ENCODE measurements at places on chromosomes 4 and X.

- no peak for DNase-seq
Observed at GRCh38 chr4:159434114-159434870, 331.4 kb downstream of the RAPGEF2 start.

- DNase-seq: no peak
Observed at GRCh38 chrX:110248578-110248977, 69.3 kb downstream of the AMMECR1 start.

- no peak for DNase-seq
Observed at GRCh38 chr4:186304866-186305505, 39.0 kb downstream of the F11 start.

GRCh38 chr4:158671665-158671914 lies at the start of gene C4orf46:
Gene C4orf46 (minus strand): TSS chr4:158671887. CDS start chr4:158671801, 86 bp downstream.
- no peak for DNase-seq

- no peak for DNase-seq
Observed at GRCh38 chr4:100367451-100367850, 150.4 kb downstream of the EMCN start.

DNA sequence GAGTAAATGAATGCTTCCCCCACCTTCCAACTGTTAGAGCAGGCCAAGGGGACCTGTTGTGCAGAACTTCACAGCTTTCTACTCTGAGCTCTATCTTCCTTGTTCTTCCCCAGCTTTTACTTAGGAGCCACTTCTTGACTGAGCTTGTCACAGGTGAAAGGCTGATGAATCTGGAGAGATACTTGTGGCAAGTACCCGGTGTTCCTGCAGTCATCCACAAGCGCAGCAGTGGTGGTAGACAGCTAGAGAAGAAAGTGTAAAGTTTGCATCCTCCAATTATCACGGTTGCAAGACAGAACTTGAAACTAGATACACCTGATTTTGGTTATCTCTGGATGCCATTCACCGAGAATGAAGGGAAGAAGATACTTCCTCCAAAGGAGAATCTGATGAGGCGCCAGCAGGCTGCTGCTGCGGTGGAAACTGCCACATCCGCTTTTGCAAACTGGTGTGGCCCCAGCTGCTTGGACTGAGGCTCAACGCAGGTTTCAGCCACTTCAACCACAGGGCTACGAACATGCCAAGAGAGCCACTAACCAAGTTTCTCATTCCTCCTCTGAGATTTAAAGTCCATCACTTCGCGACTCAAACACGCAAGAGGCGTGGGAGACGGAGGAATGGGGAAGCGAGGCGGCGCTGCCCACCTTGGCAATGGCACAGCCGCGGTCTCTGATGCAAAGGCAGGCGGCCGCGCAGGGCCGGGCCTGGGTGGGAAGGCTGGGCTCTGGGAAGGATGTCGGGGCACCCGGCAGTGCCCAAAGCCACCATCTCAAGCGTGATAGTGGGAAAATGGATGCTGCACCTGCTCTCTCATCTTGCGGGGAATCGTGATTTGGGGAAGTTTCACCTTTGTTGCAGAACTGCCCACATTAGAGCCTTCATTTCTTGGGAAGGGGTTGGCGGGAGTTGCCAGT lies 1.3 kb upstream of the FHIP1A start:
- no peak for DNase-seq

DNA sequence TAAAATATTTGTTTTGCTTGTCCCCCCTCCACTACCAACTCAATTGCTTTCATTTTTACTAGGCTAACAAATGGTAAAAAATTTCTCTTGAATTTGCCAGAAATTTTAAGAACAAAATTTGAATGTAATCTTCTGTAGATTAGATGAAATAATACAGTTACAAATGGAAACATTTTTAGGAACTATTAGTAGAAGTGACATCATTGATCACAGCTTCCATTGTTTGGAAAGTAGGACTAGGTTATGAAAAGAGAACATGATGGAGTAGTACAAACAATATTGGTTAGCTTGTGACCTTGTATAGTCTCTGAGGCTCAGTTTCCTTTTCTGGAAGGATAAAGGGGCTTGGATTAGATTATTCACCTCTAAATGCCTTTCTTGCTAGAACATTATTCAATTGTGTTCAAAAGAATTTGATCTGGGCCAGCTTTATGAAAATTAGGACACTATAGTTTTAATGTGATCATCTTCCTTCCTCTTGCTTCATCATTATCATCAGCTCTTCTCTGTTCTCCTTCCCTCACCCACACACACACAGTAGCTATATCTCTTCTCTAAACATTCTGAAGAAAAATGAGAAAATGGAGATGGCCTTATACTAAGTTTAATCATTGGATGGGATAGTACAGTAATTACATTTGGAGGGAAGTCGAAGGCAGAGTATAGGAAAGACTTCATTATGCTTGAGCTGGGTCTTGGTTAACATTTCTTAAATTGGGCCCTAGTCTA lies 9.9 kb downstream of the MTMR1 start:
- DNase-seq: no peak

DNA sequence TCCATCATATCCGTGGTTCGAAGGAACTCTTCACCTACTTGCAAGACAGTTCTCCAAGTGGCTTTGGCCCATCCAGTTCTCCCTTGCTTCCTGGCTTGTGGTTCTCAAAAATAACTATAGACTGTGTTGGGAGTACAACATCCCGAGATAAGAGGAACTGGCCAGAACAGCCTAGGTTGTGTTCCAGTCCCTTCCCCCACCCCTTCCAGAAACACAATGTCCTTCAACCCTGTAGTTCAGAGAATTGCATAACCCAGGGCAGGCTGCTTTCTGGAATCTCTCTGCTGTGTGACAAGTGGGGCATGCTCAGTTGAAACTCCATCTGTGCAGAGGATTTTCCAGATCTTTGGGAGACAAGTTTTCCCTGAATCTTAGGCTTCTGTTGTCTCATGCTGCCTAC lies 206.5 kb downstream of the PCDH10 start:
- no peak for DNase-seq

- no peak for DNase-seq
Observed at GRCh38 chrX:137118136-137118535, 84.3 kb upstream of the GPR101 start.

DNA sequence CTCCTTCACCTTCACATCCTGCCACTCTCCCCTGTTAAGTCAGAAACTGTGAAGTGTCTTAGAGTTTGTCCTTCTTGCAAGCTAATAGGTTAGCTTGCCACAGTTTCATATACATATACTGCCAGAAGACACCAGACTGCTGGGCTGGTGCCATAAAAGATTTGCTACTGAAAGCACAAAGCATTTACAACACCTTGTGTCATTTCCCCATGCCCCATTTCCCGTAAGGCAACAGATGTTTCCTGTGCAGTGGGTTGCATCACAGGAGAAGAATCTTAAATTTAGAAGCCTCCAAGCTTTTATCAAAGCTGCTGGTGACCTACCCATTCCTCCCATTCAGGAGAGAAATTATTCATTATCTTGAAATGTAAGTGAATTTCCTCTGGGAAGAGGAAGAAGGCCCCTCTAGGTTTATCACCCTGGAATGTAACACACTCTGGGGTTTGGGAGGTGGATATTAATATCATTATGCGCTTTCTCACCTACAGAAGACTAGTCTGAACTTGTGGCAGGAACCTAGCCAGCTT lies 34.5 kb upstream of the RAB33B start:
- no peak for DNase-seq

DNA sequence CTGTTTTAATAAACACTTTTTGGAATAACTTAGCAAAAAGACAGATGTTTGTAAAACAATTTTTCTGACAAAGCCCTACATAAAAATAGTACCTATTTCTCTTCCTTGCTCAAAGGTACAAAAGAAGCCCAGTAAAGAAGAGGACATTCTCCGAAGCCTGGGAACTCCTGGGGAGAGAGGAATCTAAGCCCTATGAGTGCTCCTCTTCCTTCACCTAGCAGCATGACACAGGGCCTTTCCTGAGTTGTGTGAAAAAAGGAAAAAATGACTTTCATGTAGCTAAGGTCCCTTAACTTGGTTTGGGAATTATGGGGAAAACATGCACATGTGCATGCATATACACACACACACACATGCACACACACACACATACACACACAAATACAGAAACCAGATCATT lies 586.9 kb downstream of the TMA16 start:
- no peak for DNase-seq

- DNase-seq: no peak
Observed at GRCh38 chr4:136390824-136391223, 1141.5 kb downstream of the PCDH18 start.

- peak; percentile 63 for DNase-seq
Observed at GRCh38 chr4:2755821-2756690, at the start of gene TNIP2. Gene TNIP2 (minus strand): TSS chr4:2756336. CDS start chr4:2756289, 47 bp downstream.
